ENCODE measurements at places on chromosomes 3 and 15.

GRCh38 chr3:156161172-156161571, 40.8 kb downstream of the KCNAB1 start:
- DNase-seq, result peak; percentile 13

DNA sequence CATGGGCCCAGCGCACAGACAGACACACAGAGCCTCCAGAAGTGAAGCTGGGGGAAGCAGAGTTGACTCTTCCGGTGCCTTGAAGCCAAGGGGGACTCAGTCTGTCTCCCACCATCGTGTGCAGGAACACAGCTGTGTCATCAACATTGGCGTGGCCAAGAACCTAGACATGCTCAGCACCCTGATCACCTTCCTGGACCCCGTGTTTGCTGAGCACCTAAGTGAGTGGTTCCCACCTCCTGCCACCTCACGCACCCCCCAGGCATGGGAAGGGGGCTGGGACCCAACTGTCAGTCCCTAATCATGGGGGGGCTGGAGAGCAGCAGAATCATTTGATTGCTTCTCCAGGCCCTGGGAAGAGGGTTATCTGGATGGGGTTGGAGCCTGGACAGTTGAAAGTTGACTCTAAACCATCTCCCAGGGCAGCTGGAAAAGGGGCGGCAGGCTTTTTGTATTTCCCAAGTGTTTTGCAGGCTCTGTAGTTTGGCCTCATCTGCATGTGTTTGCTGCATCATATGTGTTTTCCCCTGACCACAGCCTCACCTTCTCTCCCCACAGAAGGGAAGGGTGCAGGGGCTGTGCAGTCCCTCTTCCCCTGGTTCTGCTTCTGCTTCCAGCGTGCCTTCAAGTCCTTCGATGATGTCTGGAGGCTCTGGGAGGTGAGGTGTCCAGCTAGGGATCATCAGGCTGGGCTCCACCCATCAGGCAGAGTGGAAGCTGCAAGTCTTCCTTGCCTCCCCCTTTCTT, 12.8 kb downstream of the TBC1D21 start:
- no peak for DNase-seq

DNA sequence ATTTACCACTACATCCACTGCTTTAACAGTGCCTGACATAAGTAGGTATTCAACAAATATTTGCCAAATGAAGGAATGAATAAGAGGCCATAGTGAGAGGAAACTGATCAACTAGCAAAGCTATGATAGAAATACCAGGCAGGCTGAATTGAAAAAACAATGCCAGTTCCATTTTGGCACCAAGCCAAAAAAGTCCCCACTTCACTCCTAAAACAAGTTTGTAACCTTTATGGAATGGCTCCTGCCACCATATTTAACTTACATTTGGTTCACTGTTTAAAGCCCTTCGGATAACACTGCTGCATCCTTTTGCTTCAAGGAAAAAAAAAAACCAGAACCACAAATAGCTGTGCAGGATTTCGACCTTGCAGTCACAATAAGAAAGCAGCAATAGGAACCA, 166.1 kb downstream of the FRMD5 start:
- DNase-seq, result no peak

DNA sequence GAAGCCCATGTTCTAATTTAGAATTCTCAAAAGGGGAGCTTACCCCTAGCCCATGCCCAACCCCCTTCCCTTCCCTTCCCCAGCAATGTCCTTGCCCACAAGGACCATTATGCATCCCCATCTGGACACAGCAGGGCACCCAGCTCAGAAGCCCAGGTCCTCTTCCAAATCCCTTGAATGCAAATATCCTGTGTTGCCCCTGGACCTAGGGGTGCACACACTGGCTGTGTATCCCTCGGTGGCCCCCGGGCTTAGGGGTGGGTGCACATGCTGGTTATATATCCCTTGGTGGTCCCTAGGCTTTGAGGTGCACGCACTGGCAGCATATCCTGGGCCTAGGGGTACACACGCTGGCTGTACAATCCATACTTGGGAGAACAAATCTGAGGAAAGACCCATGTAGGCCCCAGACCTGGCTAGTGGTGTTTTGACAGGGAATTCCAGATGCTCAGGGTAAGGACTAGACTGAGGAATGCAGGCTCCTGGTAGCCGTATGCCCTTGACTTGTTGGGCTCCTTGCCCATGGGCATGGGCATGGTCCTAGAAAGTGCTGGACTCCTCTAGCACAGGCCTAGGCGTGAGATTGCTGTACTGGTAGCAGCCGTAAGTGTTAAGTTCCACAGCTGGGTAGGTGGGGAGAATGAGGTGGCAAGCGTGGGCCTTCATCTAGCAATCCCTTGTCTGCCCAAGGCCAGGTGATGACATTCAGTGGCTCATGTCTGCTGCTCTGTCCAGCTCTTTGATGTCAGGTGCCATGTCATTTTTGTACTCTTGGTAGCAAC, 222.4 kb downstream of the OPA1 start:
- DNase-seq, result no peak

DNA sequence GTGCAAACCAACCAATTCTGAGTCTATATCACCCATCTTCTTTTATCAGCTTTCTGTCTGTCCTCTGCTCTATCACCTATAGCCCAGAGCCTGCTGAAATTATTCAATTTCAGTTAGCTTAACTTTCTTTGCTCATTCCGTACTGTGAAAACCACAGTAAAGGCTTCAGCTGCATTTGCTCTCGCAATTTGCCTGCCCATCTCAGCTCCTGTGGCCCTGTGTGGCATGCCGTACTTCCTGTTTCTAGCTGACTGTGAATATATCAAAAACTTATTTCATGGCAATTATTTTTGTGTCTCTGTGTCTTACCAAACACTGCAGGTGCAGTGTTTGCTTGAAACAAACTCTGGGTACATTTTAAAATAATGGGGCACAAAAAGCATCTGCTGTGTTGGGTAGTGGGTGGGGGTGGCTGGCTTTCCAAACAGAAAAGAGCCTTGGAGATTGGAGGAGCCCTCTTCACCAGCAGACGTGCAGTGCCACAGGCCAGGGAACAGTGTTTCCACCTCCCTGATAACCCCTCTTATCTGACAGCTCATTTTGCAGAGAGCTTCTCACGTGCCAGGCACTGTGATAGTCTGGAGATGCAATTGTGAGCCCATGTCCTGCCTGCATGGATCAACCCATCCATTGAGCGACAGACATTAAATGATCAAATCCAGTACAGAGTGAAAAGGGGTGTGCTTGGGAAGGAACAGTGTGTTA, 45.2 kb downstream of the GASK1A start:
- DNase-seq, result peak; percentile 44

- DNase-seq, result no peak
Measured at GRCh38 chr15:87680208-87680607, 576.3 kb downstream of the NTRK3 start.

DNA sequence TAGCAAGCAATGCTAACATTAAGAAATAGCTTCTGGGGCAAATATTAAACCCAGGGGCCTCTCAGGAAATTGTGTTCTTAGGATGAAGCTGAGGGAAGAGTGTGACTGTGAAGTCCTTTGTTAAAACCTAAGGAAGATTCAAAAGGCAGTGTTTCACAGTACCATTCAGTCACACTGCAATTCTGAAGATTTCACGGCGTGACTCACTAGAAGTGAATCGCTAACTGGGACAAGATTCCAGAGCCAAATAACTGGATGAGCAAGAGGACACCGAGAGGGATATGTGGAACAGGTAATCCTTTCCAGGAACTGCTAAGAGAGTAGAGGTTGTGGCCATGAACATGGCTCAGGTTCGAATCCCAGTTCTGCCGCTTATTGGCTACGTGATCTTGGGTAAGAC, 61.8 kb upstream of the SMAD3 start:
- no peak for DNase-seq

Measured in activated CD4-positive, alpha-beta T cell treated with anti-CD3 and anti-CD28 coated beads, Interleukin-2, amount 50 U/mL, for 1 hour (primary cell).